Stimulated activated CD4-positive, alpha-beta T cell treated with anti-CD3 and anti-CD28 coated beads, Interleukin-1b, Interleukin-23, amount 100 ng/mL, for 4 hours (primary cell): ENCODE measurements at places on chromosomes 11 and 22.

DNA sequence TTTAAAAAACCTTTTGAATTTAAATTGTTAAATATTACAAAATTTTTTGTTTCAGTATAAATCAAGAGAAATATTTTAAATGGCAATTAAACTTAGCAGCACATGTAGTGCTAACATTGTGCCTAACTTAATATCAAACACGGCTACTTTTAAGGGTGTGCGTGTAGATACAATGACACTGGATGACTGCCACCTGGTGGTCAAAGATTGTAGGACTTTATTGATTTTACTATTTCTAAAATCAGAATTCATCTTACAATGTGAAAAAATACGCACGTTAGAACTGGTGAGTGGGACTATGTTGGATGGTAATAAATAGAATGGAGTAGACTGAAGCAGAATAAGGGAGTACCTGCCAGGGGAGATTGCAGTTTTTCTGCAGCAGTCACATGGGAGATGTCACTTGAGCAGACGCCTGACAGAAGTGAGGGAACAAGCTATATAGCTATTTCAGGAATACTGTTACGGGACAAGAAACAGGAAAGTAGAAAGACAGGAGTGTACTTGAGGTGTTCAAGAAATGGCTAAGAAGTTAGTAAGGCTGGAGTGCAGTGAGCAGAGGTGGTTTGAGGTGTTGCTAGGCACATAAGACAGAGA is 52.9 kb downstream of the UVRAG start:
- DNase-seq, result no peak

- DNase-seq, result no peak
Measured at GRCh38 chr22:44473580-44473979, 24.5 kb downstream of the RTL6 start.

DNA sequence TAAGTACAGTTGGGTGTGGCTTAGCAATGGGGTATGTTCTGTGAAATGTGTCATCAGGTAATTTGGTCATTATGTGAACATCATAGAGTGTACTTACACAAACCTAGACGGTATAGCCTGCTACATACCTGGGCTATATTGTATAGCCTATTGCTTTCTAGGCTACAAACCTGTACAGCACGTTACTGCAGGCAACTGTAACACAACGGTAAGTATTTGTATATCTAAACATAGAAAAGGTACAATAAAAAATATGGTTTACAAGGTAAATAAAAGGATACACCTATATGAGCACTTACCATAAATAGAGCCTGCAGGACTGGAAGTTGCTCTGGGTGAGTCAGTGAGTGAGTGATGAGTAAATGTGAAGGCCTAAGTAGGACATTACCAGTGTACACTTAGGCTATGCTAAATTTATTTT is 73.1 kb upstream of the GDPD4 start:
- no peak for DNase-seq

- DNase-seq, result no peak
Measured at GRCh38 chr11:46348566-46349401, 1.5 kb downstream of the DGKZ start.

DNA sequence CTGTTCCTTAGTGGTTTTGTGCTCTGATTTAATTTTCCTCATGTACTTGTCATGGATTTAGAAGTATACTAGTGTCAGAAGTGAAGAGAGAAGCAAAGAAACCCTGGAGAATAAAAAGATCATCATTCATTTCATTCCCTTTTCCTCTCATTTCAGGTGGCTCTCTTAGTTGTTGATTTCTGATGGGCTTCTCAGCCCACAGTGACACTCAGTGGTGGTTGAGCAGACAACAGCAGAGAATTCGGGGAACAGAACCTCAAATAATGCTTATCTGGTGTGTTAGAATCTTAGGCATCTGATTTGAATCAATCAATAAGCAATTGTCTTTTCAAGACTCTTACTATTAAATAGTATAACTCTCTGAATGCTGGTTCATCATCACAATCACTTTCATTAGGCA is 1289.4 kb downstream of the FAM181B start:
- no peak for DNase-seq

DNA sequence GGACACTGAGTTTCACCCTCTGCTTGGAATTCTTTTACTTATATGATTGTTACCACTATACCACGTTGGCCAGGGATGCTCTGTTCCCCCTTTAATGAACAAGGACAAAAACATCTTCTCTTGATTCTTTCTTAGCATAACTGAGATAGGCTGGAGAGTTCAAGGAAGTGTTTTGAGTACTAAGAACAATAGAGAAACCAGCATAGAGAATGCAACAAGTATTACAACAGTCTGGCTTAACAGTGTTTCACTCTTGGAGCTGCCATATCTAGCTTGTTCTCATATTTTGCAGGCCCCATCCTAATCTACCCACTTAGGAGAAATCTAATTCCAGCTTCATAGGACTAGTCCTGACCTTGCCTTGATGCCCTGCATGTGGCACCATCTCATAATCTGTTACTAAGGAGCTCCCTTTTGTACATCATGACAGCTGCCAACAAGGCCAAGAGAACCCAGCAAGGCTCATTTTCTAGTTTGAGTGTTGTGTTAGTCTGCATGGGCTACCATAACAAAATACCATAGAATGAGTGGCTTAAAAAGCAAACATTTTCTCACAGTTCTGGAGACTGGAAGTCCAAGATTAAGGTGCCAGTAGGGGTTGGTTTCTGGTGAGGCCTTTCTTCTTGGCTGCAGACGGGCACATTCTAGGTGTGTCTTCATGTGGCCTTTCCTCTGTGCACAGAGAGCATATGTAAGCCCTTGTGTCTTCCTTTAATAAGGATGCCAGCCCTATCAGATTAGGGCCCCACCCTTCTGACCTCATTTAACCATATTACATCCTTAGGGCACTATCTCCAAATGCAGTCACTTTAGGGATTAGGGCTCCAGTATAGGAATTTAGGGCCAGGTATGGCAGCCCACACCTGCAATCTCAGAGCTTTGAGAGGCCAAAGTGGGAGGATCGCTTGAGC is 37.8 kb downstream of the PACS1 start:
- DNase-seq, result no peak

- no peak for DNase-seq
Measured at GRCh38 chr11:66322732-66323427, 6.0 kb upstream of the CD248 start.

DNA sequence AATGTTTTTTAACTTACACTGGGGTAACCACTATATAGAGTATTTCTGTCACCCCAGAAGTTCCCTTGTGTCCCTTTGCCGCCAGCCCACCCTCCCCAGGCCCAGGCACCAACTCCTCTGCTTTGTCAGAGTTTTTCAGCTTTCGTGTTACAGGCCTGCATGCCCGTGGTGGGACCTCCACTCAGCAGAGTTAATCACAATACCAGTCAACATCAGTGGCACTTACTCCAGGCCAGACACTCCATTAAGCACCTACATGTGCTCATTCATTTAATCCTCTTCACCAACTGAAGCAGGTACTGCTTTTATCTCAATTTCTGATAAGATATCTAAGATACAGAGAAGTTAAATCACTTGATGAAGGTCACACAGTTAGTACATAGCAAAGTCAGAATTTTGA is 63.3 kb downstream of the LIF start:
- no peak for DNase-seq

DNA sequence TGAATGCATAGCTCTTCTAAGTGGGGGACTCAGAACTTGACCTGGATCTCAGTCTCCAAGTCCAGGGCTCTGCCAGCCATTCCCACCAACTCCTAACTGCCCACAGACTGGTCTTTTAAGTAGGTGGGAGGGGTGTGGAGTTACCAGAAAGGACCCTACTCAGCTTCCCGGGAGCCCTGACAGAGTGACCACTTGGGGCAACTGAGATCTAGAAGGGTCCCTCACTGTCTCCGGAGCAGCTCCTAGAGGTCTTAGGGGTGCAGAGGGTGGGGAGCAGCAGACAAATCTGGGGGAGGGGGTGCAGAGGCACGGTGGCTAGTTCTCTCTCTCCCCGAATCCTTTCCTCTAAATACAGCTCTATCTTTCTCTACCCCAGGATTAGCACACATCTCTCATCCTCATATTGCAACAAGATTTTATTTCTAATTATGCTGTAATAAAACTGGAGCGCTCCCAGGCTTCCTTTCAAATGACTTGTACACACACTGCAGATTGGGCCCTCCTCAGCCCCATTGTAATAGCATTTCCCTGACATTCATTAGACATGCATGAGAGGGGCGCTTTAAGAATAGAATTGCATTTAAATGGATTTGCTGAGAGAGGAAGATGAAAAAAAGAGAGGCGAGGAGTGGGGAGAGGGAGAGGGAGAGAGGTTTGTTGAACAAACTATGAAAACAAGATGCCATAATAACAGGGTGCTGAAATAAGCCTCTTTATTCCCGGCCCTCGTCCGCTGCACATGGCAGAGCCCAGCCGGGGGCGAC is 219.0 kb downstream of the CEP164 start:
- DNase-seq, result no peak

GRCh38 chr22:35736701-35737100 is 19.0 kb downstream of the APOL5 start:
- DNase-seq, result no peak

- no peak for DNase-seq
Measured at GRCh38 chr11:118233377-118233776, 8.6 kb upstream of the JAML start.

DNA sequence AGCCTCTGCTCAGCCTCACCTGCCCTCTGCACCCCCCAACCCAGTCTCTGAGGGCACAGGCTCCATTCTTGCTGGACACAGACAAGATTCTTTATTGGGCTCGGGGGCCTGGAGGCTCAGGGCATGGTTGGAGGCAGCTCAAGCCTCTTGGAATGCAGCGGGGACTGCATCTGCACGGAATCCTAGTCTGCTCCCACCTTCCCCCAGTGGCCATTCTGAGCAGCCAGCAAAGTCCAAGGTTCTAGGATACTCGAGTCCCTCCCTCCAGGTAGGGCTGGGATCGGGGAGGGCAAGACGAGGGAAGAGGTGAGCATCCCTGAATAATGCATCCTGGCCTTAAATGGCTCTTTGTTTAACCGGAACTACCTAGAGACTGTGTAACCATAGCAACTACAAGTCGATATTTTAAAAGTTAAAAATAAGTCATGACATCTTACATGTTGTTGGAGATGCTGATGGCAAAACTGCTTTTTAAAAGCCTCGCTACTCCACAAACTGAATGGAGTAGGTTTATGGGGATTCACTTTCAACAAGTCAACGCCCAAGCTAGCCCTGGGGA is 10.7 kb upstream of the IGSF22 start:
- no peak for DNase-seq

DNA sequence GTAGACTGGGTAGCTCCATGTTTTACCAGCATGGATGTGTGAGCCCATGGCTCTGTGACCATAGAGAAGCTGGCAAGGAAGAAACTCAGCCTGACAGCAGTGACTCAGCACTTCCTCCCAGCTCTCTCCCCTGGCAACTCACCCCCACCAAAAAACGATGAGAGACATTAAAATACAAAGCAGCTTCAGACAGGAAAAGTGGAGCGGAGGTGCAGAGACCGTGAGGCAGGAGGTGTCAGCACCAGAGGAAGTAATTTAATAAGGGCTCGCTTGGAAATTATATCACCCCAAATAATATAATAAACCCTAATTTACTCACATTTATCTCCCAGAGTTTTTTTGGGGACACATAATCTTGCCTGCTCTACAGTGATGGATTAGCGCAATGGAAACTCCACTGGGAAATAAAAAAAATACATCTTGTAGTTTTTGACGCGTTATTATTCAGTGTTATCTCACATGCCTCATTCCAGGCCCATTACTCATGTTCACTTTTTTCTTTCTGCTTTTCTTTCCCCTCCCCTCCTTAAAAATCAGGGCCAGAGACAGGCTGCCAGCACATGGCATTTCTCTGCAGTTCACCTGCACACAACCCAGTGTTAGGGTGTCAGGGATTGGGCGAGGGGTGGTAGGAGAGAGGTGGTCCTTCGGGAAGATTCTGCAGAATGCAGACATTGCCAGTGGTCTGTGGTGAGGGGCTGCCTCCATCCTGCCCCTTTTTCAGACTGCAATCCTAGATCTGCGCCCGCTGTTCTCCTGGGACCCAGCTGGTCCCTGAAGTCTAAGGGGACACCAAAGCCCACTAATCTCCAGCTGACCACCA is 170.8 kb downstream of the BUD13 start:
- DNase-seq, result no peak

GRCh38 chr11:86888164-86889000 is 66.8 kb downstream of the FZD4 start:
- DNase-seq, result no peak

DNA sequence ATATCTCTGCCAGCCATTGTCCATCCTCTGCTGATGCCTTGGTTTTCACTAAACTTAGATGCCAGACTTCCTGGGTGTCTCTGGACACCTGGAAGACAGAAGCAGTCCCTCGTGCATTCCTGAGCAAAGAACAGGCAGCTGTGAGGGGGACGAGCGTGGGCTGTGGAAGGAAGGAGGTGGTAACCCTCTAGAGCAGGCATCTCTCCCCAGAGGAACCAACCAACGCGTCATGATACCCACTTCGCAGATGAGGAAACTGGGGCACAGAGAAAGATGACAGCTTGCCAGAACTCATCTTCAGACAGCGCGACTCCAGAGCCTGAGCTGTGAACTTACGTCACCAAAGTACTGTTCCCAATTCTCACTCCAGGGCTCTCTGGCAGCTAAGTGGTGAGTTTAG is 123.4 kb downstream of the OPCML start:
- DNase-seq, result no peak

DNA sequence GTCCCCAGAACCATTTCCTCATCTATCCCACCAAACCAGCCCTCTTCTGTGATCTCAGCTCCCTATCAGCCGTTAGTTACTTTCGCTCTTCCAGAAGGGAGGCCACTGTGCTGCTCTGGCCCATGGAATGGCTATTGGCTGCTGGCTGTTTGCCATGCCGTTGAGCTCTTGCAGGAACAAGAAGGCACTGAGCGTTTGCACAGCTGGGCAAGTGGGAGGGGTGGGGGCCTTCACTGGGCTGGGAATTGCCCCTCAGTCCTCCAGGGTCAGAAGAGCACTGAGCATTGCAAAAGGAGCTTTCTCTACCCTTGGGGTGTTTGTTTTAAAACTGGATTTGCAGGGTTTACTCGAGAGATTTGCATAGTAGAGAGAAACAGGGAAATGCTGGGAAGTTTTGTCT is 129.0 kb upstream of the PARVA start:
- DNase-seq, result no peak

DNA sequence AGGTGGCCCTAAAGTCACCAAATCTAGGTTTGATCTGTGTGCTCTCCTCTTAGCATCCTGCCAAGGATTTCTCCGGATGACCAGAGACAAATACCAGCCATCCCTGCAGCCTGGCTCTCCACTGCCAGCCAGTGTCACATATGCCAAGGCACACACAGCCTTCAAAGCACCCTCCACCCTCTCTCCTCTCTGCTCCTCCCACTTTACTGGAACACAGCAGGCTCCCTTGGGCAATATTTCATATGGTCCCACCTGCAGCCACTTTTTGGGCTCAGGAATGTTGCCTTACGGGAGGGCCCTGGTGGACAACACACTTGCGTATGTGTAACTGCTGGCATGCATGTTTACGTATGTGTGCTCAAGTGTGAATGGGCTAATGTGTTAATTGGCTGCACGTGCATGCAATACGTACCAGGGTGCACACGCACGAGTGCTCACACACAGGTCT is 183.9 kb downstream of the CEP164 start:
- no peak for DNase-seq

DNA sequence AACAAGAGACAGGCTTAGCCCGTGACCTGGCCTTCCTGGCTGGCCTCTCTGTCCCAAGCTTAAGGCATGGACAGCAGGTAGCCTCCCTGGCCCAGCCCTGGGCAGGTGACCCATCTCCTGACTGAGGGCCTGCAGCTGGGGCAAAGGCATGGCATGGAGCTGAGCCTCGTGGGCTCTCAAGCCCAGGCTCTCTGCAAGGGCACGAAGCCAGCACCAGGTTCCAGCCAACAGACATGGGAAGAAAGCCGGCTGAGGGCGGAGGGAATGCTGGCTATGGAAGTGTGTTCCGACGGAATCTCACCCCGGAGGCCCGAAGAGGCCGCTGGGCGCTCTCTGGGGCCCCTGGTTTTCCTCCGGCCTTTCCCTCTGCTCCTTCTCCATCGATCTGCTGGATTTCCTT is 12.9 kb downstream of the DNAL4 start:
- no peak for DNase-seq
